ENCODE measurements at places on chromosomes 7 and 10. TPM values are rescaled to one million over a fixed set of nuclear protein-coding genes. Genes with fewer than 3 reads are reported as not detected.

Gene ABCF2
- 64.5 TPM for total RNA-seq

Gene ST8SIA6
- not detected for total RNA-seq

Gene NET1
- total RNA-seq, result 22.6 TPM

Gene FAM25A
- total RNA-seq, result not detected

Gene PLEKHS1
- total RNA-seq, result not detected

Gene IFIT3
- total RNA-seq, result 15.5 TPM

Gene AKR1E2
- 14.8 TPM for total RNA-seq

Gene SPDYE11
- total RNA-seq, result not detected

Gene CHCHD1
- 30.1 TPM for total RNA-seq

Gene FRAT1
- total RNA-seq, result 1.7 TPM

Data from regular cardiac myocyte (primary cell).